Right atrium auricular region (tissue), 2 donors: ENCODE measurements at places on chromosomes 1 and 21. TPM values are rescaled to one million over a fixed set of nuclear protein-coding genes. Genes with fewer than 3 reads are reported as not detected.

GRCh38 chr1:156721535-156721934, 6.7 kb upstream of the METTL25B start:
- no peak overlapping the region for H3K27ac ChIP-seq
- H3K27me3 ChIP-seq = no peaks in the 10 kb centered on the region
- H3K4me3 ChIP-seq = no peak overlapping the region
- H3K4me1 ChIP-seq = no peaks in the 10 kb centered on the region
- peaks cover 45% of the 10 kb centered on the region for H3K36me3 ChIP-seq

DNA sequence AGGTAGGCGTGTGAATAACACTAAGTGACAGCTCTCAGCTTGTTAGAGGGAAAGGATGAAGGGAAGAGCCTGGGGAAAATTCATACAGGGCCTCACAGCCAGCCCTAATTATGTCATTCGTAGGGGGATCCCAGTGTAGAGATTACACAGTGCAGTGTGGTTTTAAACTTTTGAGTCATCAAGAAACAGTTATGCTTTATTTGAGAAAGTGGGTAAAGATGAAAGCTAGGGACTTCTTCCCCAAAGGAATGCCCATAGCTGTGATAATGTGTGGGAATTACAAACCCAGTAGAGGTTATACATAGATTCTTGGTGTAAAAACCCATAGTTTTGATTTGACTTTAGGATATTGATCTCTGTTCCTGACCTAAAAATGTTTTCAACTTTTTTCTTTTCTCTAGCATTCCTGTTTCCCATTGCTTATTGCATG, 1.9 kb downstream of the TTF2 start:
- H3K27ac ChIP-seq = no peak overlapping the region
- H3K4me1 ChIP-seq = no peaks in the 10 kb centered on the region
- DNase-seq = no peak
- H3K4me3 ChIP-seq = no peak overlapping the region
- H3K36me3 ChIP-seq = no peaks in the 10 kb centered on the region

GRCh38 chr1:27253596-27253995, 19.2 kb downstream of the WDTC1 start:
- H3K4me1 ChIP-seq = no peaks in the 10 kb centered on the region

DNA sequence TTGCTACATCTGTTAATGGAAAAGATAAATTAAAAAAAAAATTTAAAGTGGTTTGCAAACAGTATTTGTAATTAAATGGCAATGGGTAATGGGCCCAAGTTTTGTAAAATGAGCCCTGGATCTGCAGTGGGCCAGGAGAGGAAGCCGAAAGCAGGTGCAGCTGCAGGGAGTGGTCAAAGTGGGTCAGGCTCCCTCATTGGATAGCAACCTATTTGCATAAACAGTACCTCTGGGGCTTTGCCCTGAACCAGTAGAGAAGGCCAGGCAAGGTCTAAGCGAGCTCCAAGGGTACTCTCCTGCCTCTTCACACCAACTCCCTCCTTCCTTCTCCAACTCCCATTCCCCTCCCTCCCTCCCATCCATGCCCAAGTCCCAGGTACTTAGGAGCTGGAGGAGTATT, 138.9 kb downstream of the HMGB4 start:
- H3K27me3 ChIP-seq = no peaks in the 10 kb centered on the region
- H3K4me1 ChIP-seq = no peaks in the 10 kb centered on the region
- no peaks in the 10 kb centered on the region for H3K36me3 ChIP-seq
- DNase-seq = no peak
- H3K4me3 ChIP-seq = no peak overlapping the region

DNA sequence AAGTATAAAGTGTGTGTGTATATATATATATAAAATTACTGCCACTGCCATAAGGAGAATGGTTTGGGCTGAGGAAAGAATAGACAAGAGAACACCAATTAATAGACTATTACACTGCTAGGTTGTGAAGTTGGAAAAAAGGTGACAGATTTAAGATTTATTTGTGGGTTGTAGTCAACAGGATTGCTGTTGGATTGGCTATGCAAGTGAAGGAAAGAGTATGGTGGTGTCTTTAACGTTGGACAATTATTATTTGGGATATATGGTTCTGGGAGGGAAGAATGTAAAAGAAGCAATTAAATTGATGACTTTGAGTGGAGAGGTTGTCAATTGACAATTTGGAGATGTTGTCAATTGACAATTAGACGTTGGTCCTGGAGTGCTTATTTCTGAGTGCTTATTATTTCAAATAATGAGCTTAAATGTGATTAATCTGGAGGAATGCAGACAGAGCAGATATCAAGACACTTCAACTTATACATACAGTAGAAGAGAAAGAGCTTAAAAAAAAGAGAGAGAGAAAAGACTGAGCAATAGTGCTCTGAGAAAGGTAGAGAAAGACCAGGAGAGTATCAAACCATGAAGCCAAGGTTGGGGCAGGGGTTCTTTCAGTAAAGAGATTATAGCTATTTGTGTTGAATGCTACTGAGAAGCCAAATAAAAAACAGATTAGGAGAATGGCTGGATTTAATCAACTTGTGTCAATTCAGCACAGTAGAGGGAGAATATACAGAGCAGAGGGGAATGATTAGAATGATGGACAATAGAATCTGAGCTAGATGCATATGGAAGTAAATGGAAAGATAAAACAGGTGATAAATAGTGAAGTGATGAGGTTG, 9.7 kb downstream of the PTGS2 start:
- no peaks in the 10 kb centered on the region for H3K27me3 ChIP-seq
- H3K4me3 ChIP-seq = no peak overlapping the region
- no peak for DNase-seq
- no peak overlapping the region for H3K27ac ChIP-seq

DNA sequence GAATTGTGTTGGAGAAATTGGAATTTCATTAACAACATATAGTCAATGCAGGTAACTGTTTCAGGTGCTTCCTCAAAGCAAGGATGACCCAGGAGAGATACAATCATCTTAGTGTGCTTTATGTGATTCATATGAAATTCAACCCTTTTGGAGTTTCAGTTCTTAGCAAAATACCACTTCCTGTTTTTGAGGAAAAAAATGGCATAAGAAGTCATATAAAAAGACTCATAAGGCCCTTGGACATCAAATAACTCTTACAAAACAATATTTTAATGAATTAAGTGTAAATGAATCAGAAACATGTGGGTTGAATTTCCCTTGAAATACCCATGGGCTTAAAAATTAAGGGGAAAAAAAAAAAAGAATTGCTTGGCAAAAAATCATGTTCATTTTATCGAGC, 926.6 kb downstream of the LTN1 start:
- no peak overlapping the region for H3K4me3 ChIP-seq
- H3K27me3 ChIP-seq = no peaks in the 10 kb centered on the region
- no peak overlapping the region for H3K27ac ChIP-seq
- no peaks in the 10 kb centered on the region for H3K36me3 ChIP-seq

Gene PTPRU
- 22.4 TPM for total RNA-seq
